Motor neuron (in vitro differentiated cells): ENCODE measurements at places on chromosomes 13 and 19. TPM values are rescaled to one million over a fixed set of nuclear protein-coding genes. Genes with fewer than 3 reads are reported as not detected.

Gene IZUMO4
- total RNA-seq = 3.8 and 3.9 TPM in 2 replicates

GRCh38 chr19:3207461-3208242, 16.8 kb upstream of the CELF5 start:
- no peak for ATAC-seq

- ATAC-seq = no peak
Measured at GRCh38 chr19:16375157-16375935, 50.7 kb downstream of the KLF2 start.

DNA sequence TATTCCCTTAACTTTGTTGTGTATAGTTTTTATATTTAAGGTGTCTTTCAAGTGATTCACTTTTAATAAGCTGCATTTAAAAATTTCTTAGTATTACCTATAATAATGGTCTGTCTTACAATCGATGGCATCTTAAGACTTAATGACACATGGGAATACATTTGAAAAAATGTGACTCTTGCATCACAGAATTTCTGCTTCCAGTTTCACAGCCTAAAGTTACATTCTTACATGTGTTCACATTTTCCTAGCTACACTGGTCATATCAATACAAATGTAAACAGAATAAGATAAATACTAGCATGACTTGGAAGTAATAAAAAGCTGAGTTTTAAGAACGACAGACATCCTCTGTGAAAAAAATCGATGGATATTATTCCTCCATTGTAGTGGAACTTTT, 1597.1 kb upstream of the MIR17HG start:
- ATAC-seq = no peak

DNA sequence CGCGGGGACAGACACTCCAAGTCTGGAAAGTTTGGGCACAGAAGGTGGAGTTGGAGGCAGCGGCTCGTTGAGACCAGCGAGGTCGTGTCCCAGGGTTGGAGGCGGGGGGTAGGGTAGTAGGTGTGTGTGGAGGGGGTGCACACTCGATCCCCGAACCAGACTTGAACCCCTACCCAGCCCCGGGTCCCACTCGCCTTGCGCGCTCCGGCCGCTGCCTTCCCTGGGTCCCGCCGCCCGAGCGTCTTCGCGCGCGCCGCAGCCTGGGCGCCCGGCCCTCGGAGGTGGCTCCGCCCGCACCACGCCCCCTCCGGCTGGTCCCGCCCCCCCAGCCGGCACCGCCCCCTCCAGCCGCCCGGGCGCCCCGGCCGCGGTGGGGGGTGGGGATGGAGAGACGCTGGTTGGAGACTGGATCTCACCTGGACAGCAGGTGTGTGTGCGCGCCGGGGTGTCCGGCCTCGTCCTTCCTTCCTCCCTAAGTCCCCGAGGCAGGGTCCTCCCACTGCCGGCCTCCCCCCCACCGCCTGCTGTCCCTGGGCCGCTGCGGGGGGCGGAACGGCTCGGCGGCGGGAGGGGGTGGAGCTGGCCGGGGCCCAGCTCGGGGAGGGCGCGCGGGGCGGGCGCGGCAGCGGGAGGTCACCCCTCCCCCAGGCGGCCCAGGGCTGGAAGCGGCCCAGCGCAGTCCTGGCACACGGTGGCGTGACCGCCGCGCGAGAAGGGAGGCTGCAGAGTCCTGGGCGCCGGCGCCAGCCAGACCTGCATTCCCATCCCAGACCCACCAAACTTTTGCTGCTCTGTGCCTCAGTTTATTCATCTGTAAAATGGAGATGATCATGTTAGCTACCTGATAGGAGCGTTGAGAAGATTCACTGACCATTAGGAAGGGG, at the start of gene KANK2:
Gene KANK2, minus strand, starts transcription at position 255 of the 884 bp plus-strand sequence. CDS start 3,034 bp downstream, outside the sequence.
- ATAC-seq = peak; percentile 85

- ATAC-seq = no peak
Measured at GRCh38 chr13:74111901-74112824, 22.0 kb downstream of the KLF12 start.

- no peak for ATAC-seq
Measured at GRCh38 chr19:29172302-29172701, 40.6 kb downstream of the UQCRFS1 start.

GRCh38 chr13:34371645-34372395, 553.9 kb downstream of the RFC3 start:
- ATAC-seq = no peak

- no peak for ATAC-seq
Measured at GRCh38 chr19:2744113-2744512, 4.3 kb upstream of the SLC39A3 start.

DNA sequence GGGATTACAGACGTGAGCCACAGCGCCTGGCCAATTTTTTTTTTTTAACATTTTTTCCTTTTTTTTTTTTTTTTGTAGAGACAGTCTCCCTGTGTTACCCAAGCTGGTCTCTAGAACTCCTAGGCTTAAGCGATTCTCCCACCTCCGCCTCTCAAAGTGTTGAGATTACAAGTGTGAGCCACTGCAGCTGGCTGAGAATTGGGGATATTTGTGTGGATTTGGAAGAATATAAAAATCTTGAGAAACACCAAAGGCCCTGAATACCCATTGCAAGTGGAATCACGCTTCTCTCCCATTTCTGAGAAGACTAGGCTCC, 79.9 kb upstream of the ABCC4 start:
- no peak for ATAC-seq
